H1 (cell line): ENCODE measurements at places on chromosomes 12 and 14.

DNA sequence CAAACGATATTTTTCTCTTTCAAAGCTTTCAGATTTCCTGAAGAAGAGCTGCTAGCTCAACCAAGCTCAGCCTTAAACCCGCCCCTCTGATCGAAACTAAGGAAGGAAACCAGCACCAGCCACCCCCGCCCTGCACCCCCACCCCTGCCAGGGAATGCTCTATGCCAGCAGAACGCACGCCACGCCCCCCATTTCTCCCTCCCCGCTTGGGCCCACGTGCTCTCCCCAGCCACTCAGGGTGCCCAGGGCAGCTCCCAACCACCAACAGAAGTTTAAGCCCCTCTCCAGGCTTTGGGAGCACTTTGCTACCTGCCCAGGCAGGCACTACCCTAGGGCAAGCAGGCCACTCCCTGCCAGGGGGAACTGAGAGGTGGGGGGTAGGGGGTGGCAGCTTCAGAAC, 18.8 kb upstream of the KRT78 start:
- DNase-seq: no peak

- no peak for DNase-seq
These were observed 84.2 kb upstream of the BMP4 start for GRCh38 chr14:54040846-54041245.

DNA sequence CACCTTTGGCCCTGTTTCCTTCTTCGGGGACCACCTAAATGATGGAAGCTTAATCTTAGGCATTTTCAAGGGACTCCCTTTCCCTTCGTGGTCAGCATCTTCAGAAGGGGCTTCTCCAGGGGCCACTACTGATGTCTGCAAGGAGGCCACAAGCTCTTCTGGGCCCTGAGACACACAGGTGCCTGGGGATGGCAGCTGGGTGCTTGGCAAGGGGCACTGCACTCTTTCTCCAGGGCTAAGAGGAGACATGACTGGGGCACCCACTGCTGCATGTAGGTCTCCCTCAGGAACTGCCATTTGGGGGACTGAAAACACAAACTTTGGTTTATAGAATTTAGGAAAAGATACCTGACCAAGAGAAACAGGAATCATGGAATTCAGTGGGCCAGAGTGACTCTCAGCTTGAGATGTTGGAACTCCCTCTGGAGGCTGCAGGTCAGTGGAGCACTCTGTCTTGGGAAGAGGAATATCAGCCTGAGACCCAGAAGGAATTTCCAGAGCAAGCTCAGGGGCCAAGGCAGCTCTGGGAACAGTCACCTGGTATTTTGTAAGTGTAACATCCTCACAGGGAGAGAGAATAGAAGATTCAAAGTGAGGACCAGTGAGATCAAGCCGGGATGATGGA, 16.0 kb downstream of the PLD4 start:
- DNase-seq: no peak

- DNase-seq: no peak
These were observed 223.9 kb upstream of the DAAM1 start for GRCh38 chr14:58964598-58964928.

DNA sequence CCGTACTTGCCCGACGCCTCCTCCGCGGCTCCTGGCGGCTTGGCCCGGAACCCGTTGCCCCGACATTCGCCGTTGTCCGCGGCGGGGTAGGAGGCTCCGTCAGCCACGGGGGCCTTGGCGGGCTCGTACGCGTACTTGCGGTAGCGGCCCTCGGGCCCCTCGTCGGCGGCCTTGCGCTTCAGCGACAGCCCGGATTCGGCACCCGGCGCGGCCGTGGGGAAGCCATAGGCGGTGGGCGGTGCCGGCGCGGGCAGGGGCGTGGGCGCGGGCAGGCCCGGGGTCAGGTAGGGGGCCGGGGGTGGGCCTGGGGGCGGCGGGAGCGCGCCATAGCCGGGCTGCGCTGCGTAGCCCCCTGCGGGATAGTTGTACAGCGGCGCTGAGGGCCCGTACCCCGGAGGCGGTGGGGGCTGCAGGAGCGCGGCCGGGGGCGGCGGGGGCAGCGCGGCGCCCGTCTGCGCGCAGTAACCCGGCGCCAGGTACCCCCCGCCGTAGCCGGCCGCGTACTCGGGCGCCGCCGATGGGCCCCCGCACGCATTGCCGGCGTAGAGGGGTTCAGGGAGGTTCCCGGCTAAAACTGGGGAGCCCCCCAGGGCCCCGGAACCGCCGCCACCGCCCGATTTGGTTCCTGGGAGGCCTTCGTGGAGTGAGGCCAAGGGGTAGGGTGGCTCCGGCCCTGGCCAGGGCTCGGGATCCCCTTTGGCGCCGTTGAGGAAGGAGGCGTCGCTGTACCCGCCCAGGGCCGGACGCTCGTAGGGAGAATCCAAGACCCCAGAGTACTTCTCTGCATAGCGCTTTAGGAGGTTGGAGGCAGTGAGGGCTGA, 26.9 kb downstream of the FIGNL2 start:
- peak; percentile 77 for DNase-seq

- peak; percentile 39 for DNase-seq
These were observed 291.9 kb upstream of the RTL1 start for GRCh38 chr14:101195309-101195901.

- DNase-seq: no peak
These were observed 44.7 kb downstream of the PALS1 start for GRCh38 chr14:67285876-67286452.

DNA sequence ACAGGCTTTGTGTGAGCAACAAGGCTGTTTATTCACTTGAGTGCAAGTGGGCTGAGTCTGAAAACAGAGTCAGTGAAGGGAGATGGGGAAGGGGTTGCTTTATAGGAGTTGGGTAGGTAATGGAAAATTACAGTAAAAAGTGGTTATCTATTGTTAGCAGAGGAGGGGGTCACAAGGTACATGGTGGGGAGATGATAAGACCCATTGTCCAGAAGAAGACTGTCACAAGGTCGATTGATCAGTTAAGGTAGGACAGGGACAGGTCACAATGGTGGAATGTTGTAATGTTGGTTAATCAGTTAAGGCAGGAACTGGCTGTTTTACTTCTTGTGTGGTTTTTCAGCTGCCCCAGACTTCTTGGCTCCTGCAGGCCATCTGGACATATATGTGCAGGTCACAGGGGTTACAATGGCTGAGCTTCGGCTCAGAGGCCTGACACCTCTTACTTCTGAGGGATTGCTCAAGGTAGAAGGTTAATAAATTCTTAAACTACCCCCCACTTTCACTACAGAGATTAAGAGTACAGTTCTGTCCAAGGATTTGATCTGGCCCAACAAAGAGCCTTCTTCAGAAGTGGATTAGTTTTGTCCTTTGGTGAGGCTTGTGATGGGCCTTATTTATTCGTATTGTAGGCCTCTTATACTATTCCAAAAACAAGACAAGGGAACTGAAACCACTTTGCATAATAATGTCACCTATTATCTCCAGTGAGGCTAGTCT, 13.8 kb upstream of the DHRS4 start:
- DNase-seq: no peak

GRCh38 chr12:19482036-19482435, 42.7 kb downstream of the AEBP2 start:
- DNase-seq: no peak

DNA sequence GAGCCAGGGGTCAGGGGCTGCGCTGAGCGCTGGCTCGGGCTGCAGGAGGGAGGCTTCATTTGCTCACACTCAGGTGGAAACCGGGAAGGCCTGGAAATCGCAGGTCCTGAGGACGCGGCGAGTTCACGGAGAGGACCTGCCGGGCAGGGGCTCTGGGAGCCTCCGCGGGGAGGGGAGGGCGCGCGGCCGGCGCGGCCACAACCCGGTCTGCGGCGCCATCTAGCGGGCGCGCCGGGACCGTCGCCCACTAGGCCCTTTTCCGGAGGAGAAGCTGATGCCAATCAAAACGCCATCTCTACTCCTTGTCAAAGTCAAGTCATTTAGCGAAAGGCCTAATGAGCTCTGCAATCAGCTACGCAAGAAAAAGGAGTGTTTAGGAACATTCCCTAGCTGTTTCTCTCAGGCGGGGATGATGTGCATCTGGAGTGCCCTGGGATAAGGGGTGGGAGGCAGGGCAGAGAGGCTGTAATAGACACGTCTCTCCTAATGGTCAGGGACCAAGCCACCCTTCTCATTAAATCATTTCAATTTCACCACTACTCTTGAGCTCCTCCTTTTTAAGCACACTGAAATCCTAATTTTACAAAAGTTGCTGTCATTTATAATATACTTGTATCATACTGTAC, 885.8 kb upstream of the TMEM132C start:
- peak; percentile 90 for DNase-seq

DNA sequence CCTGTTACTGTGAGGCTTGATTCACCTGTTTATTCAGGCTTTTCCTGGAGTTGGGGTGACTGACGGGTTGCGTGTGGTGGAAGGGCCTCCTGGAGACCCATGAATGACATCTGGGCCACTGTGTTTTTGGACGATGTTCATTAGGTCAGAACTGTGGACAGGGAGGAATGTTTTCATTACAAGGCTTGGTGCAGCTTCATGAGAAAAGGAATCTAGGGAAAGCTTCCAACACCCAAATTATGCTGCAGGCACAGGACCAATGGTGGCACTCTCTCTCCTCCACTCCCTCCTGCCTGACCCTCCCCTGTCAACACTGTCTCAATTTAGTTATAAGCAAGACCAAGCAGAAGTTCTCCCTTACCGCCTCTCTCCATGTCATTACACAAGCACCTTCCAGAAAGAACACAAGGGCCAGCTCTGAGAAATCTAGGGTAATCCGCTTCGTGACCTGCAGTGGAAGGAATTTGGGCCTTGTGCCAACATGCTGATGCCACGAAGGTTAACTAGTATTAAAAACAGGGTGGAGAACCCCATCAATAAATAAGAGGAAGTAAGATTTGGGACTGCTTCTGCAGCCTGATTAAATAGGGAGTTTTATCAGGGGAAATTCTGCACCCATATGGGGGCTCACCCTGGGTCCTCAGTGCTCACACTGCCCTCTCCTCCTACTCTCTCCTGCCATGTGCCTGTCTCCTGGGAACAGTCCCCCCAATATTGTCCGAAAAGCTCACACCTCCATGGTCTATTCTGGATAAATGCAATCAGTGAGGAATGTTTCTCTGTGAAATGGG, 200.3 kb downstream of the KTN1 start:
- DNase-seq: no peak

- DNase-seq: peak; percentile 69
These were observed 12.9 kb upstream of the CALM1 start for GRCh38 chr14:90383731-90384542.

- no peak for DNase-seq
These were observed 4.6 kb upstream of the SEC23A start for GRCh38 chr14:39107591-39107996.

- DNase-seq: no peak
These were observed 287.8 kb downstream of the NAV3 start for GRCh38 chr12:78118486-78118885.

- DNase-seq: no peak
These were observed 277.9 kb downstream of the IPO8 start for GRCh38 chr12:30417697-30418231.

DNA sequence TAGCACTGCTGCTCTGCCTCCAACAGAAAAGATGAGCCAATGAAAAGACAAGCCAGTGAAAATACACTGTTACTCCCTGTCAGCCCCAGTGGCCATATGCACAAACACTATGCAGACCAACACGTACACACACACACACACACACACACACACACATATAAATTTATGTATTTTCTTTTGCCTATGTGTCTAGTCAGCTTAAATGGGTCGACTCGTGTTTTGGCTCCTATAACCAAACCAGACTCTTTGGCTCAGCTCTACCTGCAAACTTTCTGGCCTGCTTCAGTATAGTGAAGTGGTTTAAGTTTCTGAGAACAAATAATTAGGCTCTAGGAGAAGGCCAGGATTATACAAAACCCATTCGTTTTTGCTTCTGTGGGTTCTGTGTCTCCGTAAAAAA, 30.3 kb upstream of the PMCH start:
- DNase-seq: no peak

DNA sequence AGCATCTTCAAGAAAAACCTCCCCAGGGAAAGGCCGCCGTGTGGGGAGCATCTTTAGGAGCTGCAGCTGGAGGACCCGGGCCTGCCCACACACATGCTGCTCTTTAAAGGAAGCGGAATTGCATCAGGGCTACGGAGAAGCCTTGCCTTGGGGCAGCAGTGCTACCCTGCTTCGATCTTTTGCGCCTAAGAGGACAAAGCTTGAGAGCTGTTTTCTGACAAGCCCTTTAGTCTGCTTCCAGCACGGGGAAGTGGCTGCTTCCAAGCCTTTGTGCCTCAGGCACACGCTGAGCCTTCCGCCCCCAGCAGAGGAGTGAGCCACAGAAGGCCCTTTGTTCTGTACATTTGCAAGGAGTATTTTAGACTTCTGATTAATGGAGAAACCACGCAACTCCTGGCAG, 31.5 kb downstream of the COA8 start:
- no peak for DNase-seq

DNA sequence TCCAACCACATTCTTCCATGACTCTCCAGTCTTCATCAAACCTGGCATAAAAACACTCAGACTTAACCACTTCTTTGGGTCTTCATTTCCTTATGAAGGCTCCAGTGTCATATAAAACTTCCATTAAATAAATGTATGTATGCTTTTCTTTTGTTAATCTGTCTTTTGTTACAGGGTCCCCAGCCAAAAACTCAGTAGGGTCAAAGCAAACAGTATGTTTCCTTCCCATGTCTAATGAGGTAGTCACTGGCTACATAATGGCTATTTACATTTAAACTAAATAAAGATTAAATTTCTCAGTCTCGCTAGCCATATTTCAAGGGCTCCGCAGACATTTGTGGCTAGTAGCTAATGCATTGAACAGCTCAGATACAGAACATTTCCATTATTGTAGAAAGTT, 40.1 kb upstream of the STAB2 start:
- no peak for DNase-seq

- DNase-seq: no peak
These were observed 25.1 kb downstream of the RBMS2 start for GRCh38 chr12:56546680-56547079.

- no peak for DNase-seq
These were observed 2.5 kb upstream of the SMARCD1 start for GRCh38 chr12:50082644-50083043.

GRCh38 chr12:38527631-38528030, 211.1 kb downstream of the ALG10B start:
- no peak for DNase-seq

DNA sequence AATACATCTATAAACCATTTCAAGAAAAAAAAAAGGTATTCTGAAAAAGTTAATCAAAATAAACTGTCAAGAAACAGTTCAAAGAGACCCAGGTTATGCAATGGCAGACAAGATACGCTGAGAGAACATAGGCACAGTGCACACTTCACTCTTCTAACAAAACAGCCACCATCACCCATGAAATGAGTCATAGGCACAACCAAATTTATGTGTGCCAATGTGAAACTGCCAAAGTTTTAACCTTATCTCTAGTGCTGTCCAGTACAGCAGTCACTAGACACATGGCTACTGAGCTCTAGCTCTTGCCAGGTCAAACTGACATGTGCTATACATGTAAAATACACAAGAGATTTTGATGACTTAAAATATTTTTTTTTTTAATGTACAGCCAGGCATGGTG, 1.4 kb downstream of the CEP128 start:
- DNase-seq: no peak

GRCh38 chr12:52032804-52033445, 18.3 kb upstream of the NR4A1 start:
- peak; percentile 87 for DNase-seq
